Subcutaneous preadipocyte (primary cell): ENCODE measurements at places on chromosomes 13 and 19. TPM values are rescaled to one million over a fixed set of nuclear protein-coding genes. Genes with fewer than 3 reads are reported as not detected.

Gene CYP4F3
- not detected in 2 replicates for total RNA-seq

Gene PODNL1
- total RNA-seq: 0.20 and 0.73 TPM in 2 replicates

Gene PNMA8C
- total RNA-seq: not detected in 2 replicates

Gene TEAD2
- total RNA-seq: 5.9 and 16.0 TPM in 2 replicates

Gene PRKCSH
- 113 and 118 TPM in 2 replicates for total RNA-seq

Gene SYNGR4
- total RNA-seq: not detected in 2 replicates

Gene PGLYRP1
- not detected in 2 replicates for total RNA-seq

Gene UBE2S
- total RNA-seq: 72.0 and 185 TPM in 2 replicates

Gene CGB5
- total RNA-seq: not detected in 2 replicates

Gene ZNF547
- total RNA-seq: 0.73 and 1.8 TPM in 2 replicates

Gene GIPC3
- under 0.01 TPM in 2 replicates for total RNA-seq

Gene ELSPBP1
- total RNA-seq: not detected in 2 replicates

Gene ADGRE3
- under 0.01 TPM in 1 of 2 replicates, not detected in the other for total RNA-seq

Gene CDC42EP5
- 7.6 and 18.4 TPM in 2 replicates for total RNA-seq

Gene ZNF543
- 5.9 and 7.0 TPM in 2 replicates for total RNA-seq

Gene IL12RB1
- total RNA-seq: under 0.01 TPM in 1 of 2 replicates, not detected in the other

Gene BSPH1
- total RNA-seq: not detected in 2 replicates

Gene SIGLEC14
- total RNA-seq: not detected in 2 replicates

Gene SNAPC2
- total RNA-seq: 27.4 and 31.6 TPM in 2 replicates

Gene KDELR1
- total RNA-seq: 84.9 and 89.1 TPM in 2 replicates

Gene PSG7
- total RNA-seq: not detected in 2 replicates

Gene ACER1
- total RNA-seq: not detected in 2 replicates

Gene B3GLCT
- 7.0 TPM in 2 replicates for total RNA-seq

Gene ZNF729
- under 0.01 TPM in 1 of 2 replicates, not detected in the other for total RNA-seq

Gene TYROBP
- not detected in 2 replicates for total RNA-seq

Gene ZNF560
- 0.20 TPM in 1 of 2 replicates, not detected in the other for total RNA-seq

Gene RNF225
- 0.37 and 0.59 TPM in 2 replicates for total RNA-seq

Gene C13orf46
- total RNA-seq: under 0.01 and 0.39 TPM in 2 replicates

Gene C19orf73
- total RNA-seq: 0.37 and 0.78 TPM in 2 replicates

Gene ZNF534
- total RNA-seq: under 0.01 and 0.20 TPM in 2 replicates

Gene SELENOV
- not detected in 2 replicates for total RNA-seq

Gene RCBTB2
- total RNA-seq: 3.9 and 5.1 TPM in 2 replicates

Gene PSMD8
- 364 and 400 TPM in 2 replicates for total RNA-seq

Gene ZDHHC20
- 66.1 and 79.6 TPM in 2 replicates for total RNA-seq

Gene GNG8
- total RNA-seq: not detected in 2 replicates

Gene SMIM44
- not detected in 2 replicates for total RNA-seq

Gene FARSA
- 73.5 and 89.5 TPM in 2 replicates for total RNA-seq

Gene ZNF302
- 13.1 and 13.2 TPM in 2 replicates for total RNA-seq

Gene MEDAG
- total RNA-seq: 22.1 and 55.1 TPM in 2 replicates

Gene RFPL4A
- total RNA-seq: not detected in 2 replicates

Gene TMEM86B
- total RNA-seq: 0.73 and 2.3 TPM in 2 replicates

Gene SERP2
- total RNA-seq: 4.7 and 5.9 TPM in 2 replicates

Gene RXFP2
- total RNA-seq: not detected in 2 replicates

Gene CASP14
- total RNA-seq: not detected in 2 replicates

Gene FGF9
- not detected in 2 replicates for total RNA-seq

Gene NTF4
- total RNA-seq: not detected in 2 replicates

Gene GPR4
- total RNA-seq: under 0.01 TPM in 1 of 2 replicates, not detected in the other

Gene LILRA1
- total RNA-seq: not detected in 2 replicates
